ENCODE measurements at places on chromosomes 3 and 15.

- no peak for DNase-seq
Observed at GRCh38 chr3:127037418-127037841, 54.5 kb downstream of the PLXNA1 start.

DNA sequence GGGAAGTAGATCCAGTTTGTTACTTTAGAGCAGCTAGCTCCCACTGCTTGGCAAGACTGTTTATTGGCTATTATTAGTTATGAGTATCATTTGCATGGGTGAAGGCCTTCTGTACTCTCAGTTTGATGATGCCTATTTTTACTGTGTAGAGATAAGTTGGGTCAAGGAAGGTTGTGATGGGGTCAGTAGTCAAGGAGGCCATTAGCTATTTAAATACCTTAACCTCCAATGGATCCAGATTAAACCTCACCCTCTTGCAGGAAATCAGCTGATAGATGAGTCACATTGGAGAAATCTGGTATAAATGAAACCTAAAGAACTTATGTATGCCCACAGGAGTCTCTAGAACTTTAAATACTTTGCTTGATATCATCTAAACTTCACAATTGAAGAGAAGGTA, 45.0 kb downstream of the THBS1 start:
- no peak for DNase-seq

- DNase-seq: no peak
Observed at GRCh38 chr3:119531151-119531550, 28.3 kb downstream of the CD80 start.

DNA sequence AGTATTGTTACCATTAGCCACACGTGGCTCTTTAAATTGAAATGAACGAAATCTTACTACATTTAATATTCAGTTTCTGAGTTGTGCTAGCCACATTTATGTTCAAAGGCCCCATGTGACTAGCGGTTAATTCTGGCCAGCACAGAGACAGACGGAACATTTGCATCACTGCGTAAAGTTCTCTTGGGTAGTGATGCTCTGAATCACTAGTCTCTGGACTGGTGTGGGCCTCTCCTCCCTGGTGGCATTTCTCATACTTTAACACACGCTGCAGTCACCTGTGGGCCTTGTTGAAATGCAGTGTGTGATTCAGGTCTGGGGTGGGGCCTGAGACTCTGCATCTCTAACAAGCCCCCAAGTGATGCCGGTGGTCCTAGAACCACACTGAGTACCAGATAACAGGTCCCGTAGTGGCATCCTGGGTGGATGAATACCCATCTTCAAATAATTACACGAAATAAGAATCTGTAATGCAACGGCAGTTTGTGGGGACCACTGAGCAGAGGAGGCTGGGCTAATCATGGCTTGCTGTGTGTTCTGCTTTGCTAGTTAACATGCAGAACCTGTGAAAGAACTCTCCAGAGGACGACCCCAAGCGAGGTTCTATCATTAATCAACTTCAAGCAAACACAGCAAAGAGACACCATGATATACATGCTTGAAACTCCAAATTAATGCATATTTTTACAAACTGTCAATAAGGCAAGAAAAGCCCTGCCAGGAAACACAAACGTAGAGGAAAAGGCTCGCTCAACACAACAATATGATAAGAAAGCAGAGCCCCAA, 623.8 kb downstream of the FOXP1 start:
- no peak for DNase-seq

DNA sequence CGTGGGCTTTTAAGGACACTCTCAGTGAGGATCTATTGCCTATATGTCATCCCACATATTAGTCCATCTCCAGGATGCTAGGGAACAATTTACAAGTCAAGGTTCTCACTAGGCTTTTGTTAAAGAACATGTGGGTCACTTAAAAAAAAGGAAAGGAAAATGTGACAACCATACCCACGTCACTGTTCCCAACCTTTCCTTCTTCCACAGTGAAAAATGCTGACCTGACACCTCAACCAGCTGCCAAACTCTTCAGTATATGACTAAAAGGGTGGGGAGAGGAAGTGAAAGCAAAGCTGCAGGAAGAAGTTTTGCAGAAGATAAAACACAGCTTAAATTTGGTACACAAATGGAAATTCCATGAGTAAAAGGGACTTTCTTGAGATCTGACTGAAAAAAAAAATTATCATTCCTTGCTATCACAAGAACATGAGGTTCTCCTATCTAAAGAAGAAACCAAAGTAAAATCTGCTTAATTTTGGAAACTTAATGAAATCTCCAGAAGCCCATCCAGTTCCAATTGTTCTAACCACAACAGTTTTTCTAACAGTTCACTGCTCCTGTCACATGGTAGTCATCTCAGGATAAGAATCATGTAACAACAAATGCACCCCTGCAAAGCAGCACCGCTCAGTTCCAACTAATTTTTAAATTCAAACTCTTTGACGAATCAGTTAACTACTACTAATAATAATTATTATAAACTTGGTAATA, 117.0 kb upstream of the TSPAN3 start:
- peak; percentile 30 for DNase-seq

DNA sequence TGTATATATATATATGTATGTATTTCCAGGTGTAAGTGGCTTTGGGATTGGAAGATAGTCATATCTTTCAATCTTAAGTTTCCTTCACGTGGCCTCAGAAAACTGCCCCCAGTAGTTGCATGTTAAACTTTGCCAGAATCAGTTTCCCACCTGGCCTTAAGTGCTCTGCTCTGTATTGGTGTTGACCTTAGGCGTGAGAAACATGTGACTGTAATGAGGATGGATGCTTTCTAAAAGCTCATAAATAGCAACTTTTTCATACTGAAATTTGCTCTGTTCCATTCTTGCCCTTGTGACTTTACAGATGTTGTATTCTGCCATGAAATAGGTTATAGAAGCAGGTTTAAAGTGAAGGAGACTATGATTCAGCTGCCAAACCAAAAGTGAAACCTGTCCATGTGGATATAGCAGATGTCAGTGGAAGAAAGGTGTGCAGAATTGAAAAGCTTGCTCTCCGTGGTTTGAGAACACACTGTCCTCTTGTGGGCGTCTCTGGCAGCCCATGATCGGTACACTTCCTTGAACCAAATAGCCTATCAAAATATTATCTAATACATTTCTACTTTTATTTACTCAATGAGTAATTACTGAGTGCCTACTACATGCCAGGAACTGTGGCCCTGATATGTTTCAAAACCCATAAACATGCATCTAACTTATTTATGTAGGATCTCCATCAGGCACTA, 15.8 kb downstream of the SCG5 start:
- no peak for DNase-seq

DNA sequence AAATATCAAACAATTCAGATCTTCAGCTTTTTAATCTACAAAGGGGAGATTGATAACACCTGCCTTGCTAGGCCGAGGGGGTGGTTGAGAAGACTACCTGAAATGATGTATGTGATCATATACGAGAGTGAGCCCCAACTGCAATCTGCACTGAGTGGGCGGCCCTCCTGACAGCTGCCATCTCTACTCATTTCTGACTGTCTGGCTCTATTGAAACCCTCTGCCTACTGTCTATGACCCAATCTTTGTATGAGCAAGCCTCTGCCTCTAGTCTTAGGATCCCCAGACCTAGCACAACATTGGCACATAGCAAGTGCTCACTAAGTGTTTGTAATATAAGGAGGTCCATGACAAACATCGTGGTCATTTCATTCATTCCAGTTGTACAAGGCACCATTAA, 144.4 kb upstream of the NR2F2 start:
- DNase-seq: no peak

DNA sequence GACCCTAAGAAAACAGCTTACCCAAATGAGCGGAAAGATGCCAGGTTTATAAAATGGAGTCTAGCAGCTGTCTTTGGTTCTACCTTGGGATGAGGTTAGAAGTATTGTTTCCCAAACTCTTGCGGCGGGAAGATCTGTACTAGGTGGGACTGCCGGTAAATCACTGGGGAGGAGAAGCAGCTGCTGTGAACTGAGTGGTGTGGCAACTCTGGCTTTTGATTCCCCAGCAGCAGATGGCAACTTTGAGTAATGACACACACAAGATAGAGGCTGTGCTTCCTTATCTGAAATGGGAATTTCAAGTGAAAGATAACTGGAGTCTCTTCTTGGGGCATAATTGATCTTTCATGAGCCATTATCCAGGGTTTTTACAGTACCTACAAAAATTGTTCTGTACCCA, 184.9 kb downstream of the ATG7 start:
- no peak for DNase-seq

- DNase-seq: peak; percentile 9
Observed at GRCh38 chr3:9600597-9600996, 47.0 kb upstream of the LHFPL4 start.

DNA sequence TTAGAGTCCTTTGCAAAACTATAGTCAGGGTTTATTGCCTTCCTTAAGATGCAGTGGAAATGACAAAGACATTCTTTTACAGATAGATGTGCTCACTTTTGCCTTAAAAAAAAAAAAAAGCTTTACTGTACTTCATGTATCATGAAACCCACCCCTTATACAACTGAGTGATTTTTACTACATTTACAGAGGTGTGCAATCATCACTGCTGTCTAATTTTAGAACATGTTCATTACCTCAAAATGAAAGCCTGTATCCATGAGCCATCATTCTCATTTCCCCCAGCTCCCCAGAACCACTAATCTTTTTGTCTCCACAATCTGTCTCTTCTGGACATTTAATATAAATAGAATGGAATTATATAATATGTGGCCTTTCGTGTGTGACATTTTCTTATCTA, 111.9 kb downstream of the NR1I2 start:
- DNase-seq: no peak

- peak; percentile 91 for DNase-seq
Observed at GRCh38 chr3:195102609-195103467, 168.1 kb downstream of the XXYLT1 start.

DNA sequence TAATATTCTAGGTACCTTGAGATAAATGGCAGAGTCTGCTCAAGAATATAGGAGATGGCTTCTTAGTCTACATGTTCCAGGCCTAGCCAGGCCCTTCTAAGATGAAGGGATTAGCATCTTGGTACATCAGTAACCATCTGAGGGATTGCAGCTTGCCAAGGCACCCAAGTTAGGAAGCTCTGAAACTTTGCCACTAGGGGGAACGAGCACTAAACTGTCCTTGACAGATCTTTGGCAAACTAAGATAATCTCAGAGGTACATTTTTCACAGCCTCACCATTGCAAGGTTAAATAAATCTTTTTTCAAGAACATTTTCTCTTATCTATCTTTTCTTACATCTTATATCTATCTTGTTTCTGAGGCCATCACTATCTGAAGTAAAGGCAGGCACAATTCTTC, 351.2 kb downstream of the RAP2B start:
- DNase-seq: peak; percentile 17

GRCh38 chr3:72549761-72550581, 298.3 kb downstream of the SHQ1 start:
- peak; percentile 4 for DNase-seq

DNA sequence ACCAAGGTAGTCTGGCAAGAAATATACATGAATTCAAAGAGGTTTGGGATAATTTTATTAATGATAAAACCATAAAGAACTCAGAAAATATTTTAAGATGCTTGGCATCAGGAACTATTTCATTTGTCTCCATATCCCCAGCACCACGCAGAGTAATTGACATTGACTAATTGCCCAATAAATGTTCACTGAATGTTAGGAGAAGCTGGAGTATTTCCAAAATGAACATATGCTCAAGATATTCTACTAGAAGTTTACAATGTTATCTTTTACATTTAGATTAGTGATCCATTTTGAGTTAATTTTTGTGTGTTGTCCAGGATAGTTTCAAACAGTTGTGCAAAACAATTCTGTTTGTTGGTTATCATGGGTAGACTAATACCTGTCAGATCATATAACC, 298.8 kb upstream of the CTDSPL start:
- no peak for DNase-seq

DNA sequence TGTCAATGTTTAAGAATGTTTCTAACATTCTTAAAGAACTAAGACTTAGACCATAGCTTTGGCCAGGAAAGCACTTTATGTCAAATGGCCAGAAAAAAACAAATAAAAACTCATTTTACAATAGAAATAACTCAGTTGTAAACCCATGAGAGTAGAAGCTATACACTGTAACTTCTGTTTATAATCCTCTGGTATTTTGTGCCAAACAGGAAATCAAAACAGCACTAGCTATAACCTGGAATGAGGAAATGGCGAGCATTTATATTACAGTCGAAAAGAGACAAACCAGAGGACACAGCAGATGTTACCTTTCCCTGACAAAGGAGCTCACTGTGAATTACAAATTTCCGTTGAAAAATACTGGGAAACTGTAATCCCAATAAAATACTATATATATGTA, 10.3 kb downstream of the GK5 start:
- DNase-seq: peak; percentile 70

DNA sequence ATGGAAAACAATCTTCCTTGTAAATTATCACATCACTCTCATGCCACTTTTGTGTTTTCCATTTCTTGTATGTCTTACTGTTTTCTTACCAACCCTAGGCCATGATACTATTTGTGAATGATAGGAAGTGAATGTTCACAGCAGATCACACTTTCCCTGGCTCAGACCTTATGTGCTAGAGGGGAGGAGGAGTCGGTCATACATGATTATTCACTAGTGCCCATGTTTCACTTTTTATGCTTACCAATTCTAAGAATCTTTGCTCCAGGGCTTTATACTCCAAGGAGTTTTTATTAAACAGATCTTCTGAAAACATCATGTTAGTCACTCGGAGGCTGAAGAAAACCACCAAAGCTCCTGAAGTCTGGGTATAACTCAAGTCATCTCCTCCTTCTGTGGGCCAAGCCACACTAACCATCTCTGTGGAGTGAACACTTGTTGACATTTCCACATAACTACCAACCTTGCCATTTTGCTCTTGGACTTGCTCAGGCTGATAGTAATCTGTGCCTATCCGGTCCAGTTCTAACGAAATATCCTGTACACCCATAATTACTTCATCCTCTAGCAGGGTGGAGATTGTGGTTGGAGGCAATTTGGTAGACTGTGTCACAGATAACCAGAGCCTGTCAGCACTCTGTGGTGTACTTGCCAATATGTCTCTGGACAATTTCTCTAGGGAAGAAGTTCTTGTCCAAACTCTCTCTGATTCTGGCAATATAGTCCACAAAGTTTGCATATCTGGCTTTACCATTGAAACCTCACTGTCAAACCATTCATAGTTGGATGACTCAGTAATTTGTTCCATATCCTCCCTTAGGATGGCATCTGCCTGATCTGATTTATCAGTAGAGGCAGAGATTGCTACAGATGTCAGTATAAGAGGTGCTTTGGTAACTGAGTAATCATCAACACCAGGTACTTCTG, 76.8 kb downstream of the IMPG2 start:
- no peak for DNase-seq

GRCh38 chr3:197353867-197354567, 55.6 kb upstream of the DLG1 start:
- DNase-seq: peak; percentile 24

- no peak for DNase-seq
Observed at GRCh38 chr15:41483519-41483918, 10.2 kb upstream of the ITPKA start.

- no peak for DNase-seq
Observed at GRCh38 chr3:87287011-87287410, 10.6 kb upstream of the POU1F1 start.

GRCh38 chr15:96031426-96032110, 298.9 kb upstream of the NR2F2 start:
- DNase-seq: no peak

- DNase-seq: no peak
Observed at GRCh38 chr15:72820278-72820677, 36.7 kb upstream of the ADPGK start.
